ENCODE measurements at places on chromosomes 6 and 20.

- DNase-seq = peak; percentile 87
Observed at GRCh38 chr20:34709831-34710567, 5.9 kb downstream of the TP53INP2 start.

- no peak for DNase-seq
Observed at GRCh38 chr6:3351105-3351676, 92.4 kb downstream of the PSMG4 start.

DNA sequence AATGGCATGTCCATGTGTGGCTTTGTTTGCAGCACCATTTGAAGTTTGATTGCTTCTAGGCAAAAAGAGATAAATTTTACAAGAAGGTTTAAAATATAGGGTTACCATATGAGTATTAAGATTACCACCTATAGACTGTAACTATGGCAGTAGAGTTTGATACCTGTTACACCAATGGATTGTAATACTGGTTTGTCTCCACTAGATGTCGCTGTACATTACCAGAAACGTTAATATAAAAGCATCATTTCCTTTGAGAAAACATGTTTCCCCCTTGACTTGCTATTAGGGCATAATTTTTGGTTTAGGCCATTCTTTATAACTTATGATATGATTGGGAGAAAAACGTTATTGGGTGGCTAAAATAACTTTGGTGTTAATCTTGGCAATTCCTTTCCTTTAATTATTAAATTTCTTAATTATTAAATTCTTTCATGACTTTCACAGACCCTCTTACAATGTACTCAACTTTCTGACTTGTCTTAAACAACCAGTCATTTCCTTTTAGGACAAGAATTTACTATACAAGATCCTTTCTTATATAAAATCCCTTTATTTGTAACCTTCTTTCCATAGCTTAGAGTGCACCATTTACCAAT lies 42.8 kb downstream of the HLA-DPB1 start:
- peak; percentile 20 for DNase-seq

DNA sequence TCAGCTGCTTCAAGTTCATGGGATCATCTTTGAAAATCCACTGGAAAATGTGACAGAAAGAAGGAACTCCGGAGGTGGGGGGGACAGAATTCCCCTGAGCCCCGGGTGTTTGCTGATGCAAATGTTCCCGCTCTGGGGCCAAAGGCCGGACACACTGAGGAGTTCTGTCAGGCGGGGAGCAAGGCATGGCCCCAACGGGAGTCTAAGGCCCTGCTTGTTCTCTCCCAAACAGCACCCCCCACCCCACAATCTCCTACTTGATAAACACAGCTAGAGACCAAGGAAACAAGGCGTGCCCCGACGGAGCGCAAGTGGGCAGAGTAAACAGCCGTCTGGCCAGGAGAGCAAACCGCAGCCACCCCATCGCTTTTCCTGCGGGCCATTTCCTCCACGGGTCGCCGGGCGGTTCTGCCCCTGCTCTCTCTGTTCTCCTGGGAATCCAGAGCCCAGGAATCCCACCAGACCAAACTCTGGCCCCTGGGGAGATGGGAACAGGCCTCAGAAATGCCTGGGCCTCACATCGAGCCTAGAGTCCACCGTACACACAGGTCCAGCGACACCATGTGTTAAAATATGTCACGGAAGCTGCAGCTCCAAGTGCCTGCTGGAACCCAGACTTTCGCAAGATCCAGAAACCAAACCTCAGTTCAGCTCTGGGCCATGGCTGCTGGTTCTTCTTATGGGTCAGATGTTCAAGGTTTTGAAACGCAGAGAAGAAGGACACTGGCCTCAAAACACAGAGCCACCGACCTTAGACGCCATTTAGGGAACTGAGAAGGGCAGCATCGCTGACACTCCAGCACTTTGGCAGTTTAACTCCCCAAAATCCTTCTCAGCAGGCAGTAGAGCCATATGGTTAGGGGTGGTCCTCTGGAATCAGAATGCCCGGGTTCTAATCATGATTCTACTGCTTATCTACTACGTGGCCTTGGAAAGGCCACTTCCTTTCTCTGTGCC lies 104.2 kb downstream of the PREX1 start:
- no peak for DNase-seq

DNA sequence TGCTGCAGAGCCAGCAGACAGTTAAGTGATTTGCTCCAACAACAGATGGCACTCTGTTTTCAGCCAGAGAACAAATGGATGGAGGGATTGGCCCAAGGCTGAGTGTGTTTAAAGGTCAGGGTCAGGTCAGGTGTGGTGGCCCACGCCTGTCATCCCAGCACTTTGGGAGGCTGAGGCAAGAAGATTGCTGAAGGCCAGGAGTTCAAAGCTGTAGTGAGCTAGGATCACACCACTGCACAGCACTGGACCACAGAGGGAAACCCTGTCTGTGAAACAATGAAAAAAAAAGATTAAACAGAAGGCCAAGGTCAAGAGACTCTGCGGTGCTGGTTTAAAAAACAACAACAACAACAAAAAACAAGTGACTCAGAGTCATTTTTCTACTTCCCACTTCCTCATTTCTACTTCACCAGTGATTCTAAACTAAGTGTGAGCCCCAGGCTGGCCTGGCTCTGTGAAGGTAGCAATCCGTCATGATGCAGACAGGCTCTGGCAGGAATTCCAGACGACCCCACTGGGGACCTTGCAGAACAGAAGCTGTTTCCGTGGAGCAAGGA lies 42.5 kb upstream of the ARMC2 start:
- DNase-seq = no peak

DNA sequence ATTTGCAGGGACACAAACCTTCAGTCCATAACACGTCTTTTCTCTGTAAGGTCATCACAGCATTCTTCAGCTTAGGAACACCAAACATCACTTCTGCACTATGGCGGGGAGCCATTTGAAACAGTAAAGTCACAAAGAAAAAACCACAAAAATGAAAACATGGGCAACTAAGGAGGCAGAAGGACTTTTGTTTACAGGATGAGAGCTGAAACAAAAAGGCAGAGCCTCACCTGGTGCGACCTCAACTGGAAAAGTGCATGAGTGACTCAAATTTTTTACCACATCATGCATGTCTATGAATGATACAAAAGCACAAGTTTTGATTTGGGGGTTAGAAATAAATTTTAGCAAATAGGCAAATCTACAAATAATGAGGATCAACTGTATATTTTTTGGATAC lies 68.2 kb upstream of the TNFAIP3 start:
- DNase-seq = no peak

DNA sequence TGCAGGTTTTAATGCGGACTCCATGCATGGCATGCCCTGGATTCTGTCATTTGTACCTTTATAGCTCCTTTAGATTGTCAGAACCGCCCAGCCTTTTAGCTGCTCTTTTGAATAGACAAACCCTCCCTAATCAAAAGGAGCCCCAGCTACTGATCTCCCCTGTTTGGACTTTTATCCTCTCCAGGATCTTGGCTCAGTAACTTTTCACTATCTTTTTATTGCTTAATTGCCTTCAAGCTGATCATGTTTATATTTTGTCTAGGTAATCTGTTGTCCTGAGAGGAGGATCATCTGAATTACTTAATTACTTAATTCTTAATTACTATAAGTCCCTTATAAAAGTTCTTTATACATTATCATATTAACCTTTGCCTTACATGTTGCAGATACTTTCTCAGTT lies 93.2 kb downstream of the HIVEP1 start:
- no peak for DNase-seq

DNA sequence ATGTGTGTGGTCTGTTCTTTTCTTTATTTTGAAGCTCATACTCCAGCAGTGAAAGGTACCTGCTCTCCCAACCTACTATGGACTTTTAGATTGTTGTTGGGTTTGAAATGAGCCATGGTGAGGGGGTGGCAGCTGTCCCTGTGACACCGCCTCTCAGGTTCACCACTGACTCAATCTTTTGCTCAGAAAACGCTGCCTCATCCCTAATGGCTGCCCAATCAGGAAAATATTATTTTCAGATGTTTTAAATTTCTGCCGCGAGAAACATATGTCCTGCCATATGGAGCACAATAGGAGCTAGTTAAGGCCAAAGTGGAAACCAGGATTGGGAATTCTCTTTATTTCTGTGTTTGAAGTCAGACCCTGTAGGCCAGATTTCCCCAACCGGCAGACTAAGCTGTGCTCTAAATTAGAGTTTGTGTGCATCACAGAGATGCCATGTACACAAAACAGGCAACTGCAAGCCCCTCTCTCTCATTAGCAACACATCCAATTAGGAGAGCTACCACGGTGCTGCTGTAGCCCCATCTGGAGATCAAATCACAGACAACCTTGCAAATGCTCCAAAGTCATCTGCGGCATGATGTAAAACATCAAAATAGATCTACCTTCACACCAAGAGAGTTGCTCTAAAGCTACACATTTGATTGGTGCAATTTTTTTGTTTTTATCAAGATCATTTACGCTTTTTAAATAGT lies 144.1 kb upstream of the BACH2 start:
- no peak for DNase-seq

DNA sequence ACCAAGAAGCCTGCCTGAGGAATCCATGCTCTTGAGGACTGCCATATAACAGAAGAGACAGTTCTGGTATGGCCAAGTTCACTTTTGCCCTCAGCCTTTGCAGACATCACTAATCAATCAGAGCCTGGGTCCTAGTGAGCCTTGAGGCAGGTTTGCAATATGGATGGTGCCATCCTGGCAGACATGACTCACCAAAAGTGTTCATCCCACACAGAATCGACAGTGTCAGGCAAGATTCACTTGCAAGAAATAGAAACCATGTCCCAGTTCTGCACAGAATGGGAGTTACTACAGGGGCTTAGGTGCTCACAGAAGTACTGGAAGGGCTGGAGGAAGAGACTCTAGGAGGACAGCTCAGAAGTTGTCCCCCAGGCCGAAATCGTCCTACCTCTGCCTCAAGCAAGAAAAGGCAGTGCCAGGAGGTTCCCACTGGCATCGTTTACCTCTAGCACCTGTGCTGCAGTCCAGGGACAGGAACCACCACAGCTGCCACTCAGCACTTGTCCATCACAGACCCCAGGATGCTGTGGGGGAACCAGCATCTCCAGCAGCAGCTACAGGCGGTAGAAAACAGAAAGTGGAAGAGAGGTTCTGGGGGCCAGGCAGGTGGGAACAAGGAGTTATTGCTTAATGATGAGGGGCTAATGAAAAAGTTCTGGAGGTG lies 42.6 kb upstream of the PHACTR3 start:
- no peak for DNase-seq

GRCh38 chr20:62771396-62772102 lies 24.7 kb upstream of the MRGBP start:
- DNase-seq = no peak

- no peak for DNase-seq
Observed at GRCh38 chr6:44064089-44064947, 62.9 kb downstream of the MRPL14 start.

GRCh38 chr6:136676075-136676474 lies 116.2 kb downstream of the MAP3K5 start:
- peak; percentile 60 for DNase-seq

DNA sequence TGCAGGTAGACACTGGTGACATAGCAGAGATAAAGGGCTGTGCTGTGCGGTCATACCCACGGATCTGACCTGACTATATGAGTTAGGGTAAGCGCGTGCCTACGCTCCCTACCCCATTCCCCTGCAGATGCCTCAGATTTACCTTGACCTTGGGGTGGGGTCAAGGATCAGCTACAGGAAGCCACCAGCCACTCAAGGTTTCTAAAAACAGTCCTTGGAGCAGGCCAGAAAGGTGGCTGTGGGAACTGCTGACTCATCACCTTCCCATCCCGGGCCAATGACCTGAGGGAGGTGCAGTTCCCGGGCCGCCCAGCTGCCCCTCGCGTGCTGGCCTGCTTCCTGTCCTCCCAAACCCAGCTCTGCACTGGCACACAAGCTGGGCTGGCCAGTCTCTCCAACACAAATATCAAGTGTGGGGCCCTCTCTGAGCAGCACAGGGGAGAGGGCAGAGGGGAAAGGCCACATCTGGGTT lies 23.0 kb downstream of the KCNK5 start:
- no peak for DNase-seq

DNA sequence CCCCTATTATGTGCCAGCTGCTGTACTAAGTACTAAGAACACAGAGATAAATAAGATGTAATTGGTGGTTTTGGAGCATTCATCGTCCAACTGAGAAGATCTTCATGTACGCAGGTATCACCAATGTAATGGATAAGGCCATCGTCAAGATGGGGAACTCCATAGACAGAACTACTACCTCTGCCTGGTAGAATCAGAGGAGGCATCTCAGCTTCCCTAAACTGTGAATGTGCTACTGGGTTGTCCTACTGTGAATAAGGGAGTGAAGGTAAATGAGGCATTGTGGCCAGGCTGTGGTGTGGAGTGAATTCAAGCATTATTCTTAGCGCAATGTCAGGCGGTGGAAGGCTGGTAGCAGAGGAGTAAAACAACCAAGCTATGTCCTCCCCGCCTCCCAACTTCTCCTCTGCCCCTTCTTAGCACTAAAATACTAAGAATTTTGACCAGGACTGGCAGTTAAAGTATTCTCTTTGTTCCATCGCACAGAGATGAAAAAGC lies 68.2 kb downstream of the TBC1D7 start:
- DNase-seq = no peak

DNA sequence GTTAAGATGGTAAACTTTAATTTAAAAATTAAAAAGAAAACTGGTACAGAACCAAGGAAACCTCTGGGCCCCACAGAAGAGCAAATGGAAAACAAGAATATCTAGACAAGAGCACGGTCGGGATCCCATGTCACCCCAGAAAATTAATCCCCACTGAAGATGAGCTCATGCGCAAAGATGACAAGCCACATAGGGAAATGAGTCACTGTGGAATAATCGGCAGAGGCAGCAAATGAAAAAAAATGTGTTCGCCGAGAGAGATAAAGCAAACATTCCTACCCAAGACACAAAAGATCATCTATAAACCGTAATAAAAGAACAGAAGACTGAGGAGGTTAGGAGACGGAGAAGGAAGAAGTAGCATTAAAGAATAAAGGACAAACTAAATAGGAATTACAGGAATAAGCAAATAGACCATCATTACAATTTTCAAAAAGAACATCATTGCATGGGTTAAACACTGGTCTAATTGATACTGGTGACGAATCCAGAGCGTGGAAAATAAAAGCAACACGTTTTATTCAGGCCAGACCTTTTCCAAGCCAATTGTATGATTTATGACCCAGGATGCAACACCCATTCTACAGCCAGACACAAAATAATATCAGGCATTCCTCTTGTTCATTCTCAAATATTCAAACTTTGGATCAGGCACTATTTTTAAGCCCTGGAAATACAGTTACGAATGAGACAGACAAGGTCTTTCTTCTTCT lies 138.0 kb upstream of the ARID1B start:
- DNase-seq = no peak

- no peak for DNase-seq
Observed at GRCh38 chr6:118736440-118736839, 85.0 kb upstream of the CEP85L start.

DNA sequence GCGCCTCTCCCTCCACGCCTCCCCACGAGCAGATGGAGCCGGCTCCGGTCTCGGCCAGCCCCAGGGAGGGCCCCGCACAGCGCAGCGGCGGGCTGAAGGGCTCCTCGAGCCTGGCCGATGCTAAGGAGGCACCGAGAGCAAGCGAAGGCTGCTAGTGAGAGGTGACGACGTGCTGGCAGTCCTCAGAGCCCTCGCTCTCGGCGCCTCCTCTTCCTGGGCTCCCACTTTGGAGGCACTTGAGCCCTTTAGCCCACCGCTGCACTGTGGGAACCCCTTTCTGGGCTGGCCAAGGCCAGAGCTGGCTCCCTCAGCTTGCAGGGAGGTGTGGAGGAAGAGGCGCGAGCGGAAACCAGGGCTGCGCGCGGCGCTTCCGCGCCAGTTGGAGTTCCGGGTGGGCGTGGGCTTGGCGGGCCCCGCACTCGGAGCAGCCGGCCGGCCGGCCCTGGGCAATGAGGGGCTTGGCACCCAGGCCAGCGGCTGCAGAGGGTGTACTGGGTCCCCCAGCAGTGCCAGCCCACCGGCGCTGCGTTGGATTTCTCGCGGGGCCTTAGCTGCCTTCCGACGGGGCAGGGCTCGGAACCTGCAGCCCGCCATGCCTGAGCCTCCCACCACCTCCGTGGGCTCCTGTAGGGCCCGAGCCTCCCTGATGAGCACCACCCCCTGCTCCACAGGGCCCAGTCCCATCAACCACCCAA lies 2.5 kb upstream of the TMEM14C start:
- peak; percentile 15 for DNase-seq

All from RWPE1 (cell line).